Dorsolateral prefrontal cortex (tissue), 122 donors: ENCODE measurements at places on chromosomes 2 and 18. TPM values are rescaled to one million over a fixed set of nuclear protein-coding genes. Genes with fewer than 3 reads are reported as not detected.

DNA sequence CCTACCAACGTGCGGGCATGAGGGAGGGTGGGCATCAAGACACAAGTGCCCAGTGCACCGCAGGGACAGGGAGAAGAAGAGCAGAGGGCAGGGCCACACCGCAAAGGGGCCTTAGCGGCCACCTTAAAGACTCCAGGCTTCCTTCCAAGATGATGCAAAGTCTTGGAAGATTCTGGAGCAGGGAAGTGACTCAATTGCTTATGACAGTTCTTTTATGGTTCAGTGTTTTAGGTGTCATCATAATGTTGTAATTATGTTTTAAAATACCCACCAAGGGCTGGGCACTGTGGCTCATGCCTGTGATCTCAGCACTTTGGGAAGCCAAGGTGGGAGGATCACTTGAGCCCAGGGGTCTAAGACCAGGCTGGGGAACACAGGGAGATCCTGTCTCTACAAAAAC lies 44.5 kb upstream of the SEMA4C start:
- DNase-seq: no peak

DNA sequence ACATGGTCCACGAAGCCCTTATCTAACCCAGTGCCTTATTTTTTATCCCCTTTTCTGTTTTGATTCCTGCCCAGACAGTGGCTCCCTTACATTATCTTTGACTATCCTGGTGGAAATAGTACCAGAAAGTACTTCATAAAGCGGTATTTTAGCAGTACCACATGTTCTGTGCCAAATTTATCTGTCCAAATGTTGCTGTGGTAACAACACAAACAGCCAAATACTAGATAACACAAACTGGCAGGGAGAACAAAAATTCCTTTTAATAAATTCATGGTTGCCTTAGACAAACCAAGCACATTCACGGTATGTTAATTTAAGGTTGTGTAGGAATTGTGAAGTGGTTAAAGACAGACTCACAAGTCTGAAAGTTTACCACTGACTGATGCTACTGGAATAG lies 187.9 kb upstream of the LHCGR start:
- no peak for DNase-seq

DNA sequence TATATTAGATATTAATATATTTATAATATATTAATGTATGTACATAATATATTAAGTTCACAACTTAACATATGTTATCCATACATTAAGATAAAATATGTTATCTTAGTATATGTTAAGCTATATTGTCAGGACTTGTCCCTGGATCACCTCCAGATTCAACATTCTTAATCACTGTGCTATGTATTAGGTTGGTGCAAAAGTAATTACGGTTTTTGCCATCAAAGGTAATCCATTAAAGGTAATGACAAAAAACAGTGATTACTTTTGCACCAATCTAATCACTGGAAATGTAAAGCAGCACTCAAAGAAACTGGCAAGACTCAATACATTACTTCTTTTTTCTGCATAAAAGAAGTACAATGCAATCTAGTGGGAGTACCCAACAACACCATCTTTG lies 1099.0 kb upstream of the SLC39A10 start:
- DNase-seq: no peak

Gene ERBB4
- total RNA-seq: 86.4 TPM

DNA sequence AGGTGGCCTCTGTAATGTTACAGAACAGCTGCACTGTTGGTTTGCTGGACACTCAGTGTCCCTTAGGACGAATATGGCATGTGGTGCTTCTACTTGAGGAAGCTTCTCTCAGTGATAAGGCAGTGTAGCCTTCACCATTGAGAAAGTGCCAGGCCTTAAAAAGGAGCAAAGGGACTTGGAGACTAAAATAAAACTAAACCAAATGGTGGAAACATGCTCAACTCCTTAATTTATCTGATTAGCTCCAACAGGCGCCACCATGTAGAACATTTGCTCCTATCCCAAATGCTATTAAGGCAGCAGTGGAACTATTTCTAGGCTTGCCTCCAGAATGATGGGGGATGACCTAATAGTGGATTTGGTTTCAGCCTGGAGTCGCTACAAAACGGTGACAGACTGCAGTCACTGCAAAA lies 77.5 kb upstream of the MYL1 start:
- DNase-seq: no peak

DNA sequence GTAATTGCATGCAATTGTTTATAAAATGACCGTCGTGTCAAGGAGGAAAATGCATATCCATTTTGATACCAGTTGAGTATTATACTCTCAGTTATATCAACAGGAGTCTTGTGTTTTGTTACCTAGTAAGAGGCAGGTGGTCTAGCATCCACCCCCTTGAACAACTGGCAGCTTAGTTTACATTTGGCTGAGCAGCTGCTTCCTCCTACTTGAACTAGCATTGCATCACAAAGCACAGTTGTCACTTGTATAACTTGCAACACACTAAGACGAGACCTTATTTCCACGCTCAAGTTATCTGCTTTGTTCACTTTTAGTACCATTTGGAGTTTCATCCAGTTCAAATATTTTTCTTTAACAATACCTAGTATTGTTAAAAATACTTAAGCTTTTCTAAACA lies 75.4 kb upstream of the UBE2E3 start:
- no peak for DNase-seq

GRCh38 chr18:59954241-59954640 lies 54.4 kb downstream of the PMAIP1 start:
- DNase-seq: no peak

DNA sequence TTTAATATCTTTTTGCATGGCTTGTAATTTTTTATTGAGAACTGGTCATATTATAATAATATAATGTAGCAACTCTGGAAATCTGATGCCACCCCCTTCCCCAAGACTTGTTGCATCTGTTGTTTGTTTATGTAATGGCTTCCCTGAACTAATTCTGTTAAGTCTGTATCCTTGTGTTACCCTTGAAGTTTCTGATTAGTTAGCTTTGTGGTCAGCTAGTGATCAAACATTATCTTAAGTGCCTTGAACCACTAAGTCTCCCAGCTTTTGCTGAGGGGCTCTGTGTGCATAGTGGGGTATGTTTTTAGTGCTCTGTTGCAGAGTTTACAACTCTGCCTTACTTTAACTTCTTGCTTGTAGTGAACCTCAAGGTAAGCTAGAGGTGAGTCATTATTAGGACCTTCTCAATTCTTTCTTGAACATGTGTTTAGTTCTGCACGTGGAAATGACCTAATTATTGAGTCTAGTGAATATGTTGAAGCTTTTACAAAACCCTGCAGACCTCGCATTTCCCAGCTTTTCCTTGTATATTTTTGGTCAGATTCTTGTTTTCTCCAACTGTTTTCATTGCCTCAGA lies 24.8 kb downstream of the SMCHD1 start:
- no peak for DNase-seq

- DNase-seq: no peak
Observed at GRCh38 chr2:9712263-9712662, 81.5 kb upstream of the YWHAQ start.

DNA sequence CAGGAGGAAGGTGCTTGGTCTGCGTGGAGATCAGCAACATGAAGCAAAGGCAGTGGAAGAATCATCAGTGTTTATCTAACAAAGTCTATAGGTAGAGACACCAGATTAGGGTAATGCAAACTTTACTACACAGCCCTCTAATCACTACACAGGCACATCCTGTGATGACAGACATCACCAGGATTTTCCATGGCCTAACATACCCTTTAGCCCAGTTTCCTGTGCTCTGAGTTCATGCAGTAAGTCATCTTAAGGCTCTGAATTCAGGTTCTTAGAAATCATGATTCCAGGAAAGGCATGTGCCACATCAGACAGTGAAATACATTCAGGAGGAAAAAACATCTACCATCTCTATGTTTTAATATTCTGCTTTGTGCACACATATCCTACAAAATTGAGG lies 708.5 kb upstream of the SLC8A1 start:
- DNase-seq: no peak

DNA sequence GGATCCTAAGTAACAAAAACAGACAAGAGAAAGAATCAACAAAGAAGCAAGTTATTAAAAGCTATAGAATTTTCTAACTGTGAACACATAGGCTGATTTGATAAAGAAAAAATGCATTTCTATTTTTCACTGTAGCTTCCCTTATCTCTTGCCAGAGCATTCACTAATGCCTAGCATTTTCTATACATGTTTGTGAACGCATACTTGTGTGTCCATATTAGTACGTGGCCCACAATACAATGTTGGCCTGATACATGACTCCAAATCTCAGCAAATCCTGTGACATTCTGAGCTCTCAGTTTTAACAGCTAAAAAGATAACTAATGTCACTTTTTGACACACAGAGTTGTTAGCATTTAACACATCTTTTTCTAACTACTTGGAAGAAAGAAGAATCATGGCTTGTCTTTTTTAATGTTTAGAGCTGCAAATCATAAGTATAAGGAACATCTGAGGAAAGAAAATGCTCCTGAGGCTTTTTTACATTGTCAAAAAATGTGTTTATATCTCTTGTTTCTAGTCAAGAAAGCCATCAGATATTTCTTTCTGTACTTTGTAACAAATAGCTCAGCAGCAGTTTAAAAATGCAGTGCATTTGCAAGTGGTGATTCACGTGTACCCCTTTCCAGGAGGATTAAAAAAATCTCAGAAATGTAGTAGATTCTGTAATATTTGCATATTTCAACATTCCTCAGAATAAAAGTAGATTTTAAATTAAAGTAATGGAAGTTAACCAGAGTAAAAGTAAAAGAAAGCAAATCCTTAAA lies 1646.8 kb upstream of the TMEFF2 start:
- no peak for DNase-seq

GRCh38 chr2:162328424-162329157 lies 10.1 kb upstream of the IFIH1 start:
- no peak for DNase-seq

- DNase-seq: no peak
Observed at GRCh38 chr2:47083886-47084687, 71.0 kb downstream of the STPG4 start.

GRCh38 chr2:216389570-216389969 lies 17.3 kb upstream of the MARCHF4 start:
- DNase-seq: no peak

Gene THSD7B
- 2.0 TPM for total RNA-seq

Gene TRIM43
- total RNA-seq: not detected

Gene SGO2
- total RNA-seq: 2.5 TPM

Gene CCDC85A
- 52.7 TPM for total RNA-seq

- no peak for DNase-seq
Observed at GRCh38 chr2:27255660-27256059, 7.2 kb downstream of the SLC30A3 start.

Gene MYO5B
- total RNA-seq: 6.0 TPM

Gene LAPTM4A
- 71.1 TPM for total RNA-seq

- no peak for DNase-seq
Observed at GRCh38 chr2:179020156-179020750, 29.7 kb downstream of the CCDC141 start.

DNA sequence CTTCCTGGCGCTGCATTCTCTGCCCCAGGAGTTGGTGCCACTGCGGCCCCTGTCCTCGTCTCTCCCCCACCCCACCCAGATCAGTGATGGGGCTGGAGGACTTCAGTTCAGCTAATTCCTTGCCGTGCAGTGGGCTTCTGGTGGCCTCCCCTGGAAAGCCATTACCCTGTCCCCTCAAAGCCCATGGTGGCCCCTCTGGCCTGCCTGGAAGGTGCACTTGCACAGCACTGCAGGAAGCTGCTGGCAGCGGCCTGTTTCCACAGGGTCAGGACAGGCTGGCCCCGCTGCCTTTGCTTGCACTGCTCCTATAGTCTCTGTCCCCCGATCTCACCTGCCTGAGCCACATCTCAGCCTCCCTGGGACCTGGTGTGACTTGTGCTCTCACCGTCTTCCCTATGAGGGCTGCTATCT lies 105.1 kb downstream of the USP40 start:
- no peak for DNase-seq

- DNase-seq: no peak
Observed at GRCh38 chr2:151780938-151781337, 46.7 kb upstream of the NEB start.

Gene TOGARAM2
- total RNA-seq: 17.0 TPM

DNA sequence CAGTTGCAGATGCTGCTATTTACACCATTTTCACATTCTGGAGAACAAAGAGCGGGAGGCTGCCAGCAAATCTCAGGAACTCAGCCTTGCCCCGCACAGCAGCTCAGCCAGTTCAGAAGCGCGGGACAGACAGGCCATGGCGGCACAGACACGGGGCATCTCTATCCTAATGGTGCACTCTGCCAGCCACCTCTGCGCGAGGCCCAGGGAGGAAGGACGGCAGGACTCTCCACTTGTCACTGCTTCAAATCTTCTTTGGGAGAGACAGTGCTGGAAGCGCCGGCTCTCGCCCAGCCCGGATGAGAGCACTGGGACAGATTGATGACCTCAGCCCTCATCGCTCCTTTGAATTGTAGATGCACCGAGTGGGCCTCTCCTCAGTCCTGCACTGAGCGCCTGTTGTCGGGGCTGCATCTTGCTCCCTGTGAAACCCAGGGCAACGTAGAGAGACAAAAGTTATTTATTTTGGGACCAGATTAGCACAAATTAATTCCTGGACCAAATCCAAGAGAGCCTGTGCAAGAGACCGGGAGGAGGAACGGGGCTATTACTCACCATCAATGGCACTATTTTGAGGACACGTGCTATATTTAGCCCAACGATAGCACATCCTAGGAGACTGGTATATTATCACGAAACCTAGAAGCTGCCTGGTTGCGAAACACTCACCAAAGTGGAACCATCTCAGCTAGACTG lies 211.4 kb upstream of the SMIM21 start:
- DNase-seq: peak; percentile 58

GRCh38 chr18:59419386-59419785 lies 60.3 kb upstream of the LMAN1 start:
- no peak for DNase-seq

Gene NT5DC4
- total RNA-seq: 4.5 TPM

DNA sequence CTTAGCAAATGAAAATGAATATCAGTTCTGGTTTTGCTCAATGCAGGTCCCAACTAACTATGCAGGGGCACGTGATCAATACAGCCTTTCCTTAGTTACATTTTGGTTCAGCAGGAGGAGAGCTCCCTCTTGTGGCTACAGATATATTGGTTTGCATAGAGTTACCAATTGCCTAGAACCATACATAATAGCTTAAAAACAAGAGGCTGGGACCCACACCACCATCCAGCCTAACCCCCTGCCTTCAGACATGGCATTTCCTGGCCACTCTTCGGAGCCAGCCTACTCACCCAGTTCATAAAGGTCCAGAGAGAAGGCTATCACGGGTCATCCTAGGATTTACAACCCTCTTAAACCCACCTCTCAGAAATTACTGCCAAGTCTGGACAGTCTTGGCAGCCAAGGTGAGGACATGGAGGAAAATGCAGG lies 10.5 kb downstream of the CCDC93 start:
- no peak for DNase-seq
